ENCODE measurements at places on chromosomes 3 and 15. TPM values are rescaled to one million over a fixed set of nuclear protein-coding genes. Genes with fewer than 3 reads are reported as not detected.

- peak; percentile 44 for ATAC-seq
These were observed 35.9 kb downstream of the PRKCI start for GRCh38 chr3:170258105-170258487.

DNA sequence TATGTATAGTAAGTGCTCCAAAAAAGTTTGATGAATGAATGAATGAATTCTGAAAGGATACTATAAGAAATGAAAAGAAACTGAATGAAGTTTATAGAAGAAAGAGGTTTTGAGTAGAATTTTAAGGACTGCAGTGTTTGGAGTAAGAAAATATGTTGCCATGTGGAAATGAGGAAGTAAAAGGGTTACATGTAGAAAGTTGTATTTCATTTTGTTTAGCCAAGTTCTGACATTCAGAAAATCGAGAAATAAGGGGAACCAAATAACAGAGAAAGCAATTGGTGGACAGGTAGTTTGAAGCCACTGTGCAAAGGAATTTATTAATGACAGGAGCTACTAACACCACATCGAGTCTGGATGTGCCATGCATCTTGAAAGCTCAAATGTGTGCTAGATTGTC lies 200.7 kb downstream of the SATB1 start:
- ATAC-seq: no peak

GRCh38 chr3:117722856-117723255 lies 1013.3 kb downstream of the TUSC7 start:
- no peak for ATAC-seq

DNA sequence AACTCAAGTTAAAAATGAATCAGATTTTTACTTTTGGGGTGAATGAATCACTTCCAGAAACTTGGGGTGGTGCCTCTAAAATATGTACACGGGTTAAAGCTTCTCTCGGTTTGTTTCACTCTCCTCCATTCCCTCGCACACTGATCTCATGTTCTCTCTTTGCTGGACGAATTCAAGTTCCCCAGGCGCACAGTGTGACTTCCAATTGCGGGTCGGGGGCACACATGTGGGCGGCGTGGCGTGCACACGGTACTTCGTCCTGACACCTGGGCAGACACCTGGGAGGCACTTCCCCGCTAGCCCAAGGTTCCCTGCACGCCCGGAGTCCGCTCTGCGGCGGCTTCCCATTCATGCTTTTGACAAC lies 692 bp downstream of the SCAANT1 start:
- peak; percentile 49 for ATAC-seq

DNA sequence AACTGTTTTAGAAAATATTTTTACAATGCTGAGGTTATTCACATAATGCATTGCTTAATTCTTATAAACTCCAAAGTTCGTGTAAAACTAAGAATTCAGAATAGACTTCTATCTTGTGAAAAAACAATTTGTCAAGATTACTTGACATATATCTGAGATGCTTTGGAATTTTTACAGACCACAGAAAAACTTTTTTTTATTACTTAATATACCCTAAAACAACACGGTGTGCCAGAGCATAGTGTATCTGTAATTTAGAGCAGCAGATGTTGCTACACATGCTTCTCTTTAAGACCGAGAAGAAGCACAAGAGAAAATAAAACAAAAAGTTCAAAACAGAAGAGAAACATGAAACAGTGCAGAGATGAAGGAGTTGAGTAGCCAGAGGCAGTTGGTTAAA lies 26.4 kb downstream of the ASB7 start:
- no peak for ATAC-seq

- ATAC-seq: no peak
These were observed 146.5 kb downstream of the LRRK1 start for GRCh38 chr15:101065570-101066221.

GRCh38 chr3:176623468-176624150 lies 573.7 kb downstream of the TBL1XR1 start:
- no peak for ATAC-seq

GRCh38 chr3:143288944-143289343 lies 169.4 kb downstream of the CHST2 start:
- no peak for ATAC-seq

- no peak for ATAC-seq
These were observed 777 bp upstream of the EIF4A2 start for GRCh38 chr3:186782542-186783057.

GRCh38 chr3:119148493-119149180 lies 2.7 kb downstream of the TEX55 start:
- ATAC-seq: peak; percentile 72

DNA sequence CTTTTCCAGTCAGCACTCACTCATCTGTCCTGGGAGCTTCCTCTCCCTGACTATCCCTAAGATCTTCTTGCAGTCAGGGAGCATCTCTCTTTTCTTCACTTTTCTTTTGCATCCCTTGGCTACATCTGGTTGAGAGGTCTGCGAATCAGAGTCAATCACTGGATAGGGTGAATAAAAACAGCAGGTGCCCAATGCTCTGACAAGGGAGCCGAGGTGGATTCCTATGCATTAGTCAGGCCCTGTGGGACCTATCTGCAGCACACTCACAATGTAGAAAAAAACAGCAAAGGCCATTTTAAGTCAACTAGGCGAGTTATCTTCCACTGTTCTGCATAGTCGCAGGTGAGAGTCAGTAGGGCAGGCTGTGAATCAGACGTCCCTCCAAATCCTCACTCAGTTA lies 35.5 kb downstream of the DZIP1L start:
- ATAC-seq: no peak

DNA sequence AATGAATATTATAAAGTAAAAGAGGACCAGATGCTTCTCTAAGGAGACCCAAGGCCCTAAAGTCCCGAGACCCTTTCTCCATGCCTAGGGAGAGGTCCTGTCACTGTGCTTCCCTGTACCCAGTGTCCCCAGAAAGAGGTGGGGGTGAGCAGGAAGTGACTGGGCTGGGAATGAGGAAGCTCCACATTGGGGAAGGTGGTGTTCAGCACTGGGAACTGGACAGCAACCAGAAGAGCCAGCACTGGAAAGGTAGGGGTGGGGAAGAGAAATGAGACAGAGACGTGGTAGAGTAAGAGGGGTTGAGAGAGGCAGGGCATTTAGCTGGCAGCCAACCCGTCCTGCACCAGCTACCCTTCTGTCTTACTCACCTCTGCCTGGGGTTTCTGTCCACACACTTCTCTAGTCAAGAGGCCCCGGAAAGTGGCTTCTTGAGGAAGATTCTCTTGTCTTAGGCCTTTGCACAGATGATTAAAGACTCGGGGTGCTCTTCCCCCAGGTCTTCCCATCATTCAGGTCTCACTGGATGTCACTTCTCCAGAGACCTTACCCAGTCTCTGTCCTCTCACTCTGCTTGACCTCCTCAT lies 12.2 kb downstream of the RRP9 start:
- peak; percentile 40 for ATAC-seq

DNA sequence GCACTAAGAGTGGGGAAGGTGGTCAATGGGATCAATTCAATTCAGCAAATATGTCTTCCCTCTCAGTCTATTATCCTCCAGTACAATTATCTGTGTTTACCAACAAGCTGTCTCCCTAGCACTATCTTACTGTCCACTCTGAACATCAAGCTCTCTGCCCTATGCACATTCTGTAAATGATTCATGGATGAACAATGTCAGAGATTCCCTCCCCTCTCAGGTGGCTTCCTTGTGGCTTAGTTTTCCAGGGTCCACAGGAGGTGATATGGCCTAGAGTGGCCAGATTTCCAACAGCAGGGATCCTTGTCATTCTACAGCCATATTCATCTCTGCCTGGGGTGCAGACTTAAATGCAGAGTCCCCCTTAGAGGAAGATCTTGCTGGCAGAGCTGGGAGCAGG lies 225.1 kb downstream of the UACA start:
- ATAC-seq: no peak

GRCh38 chr15:66459818-66460615 lies 37.5 kb downstream of the SNAPC5 start:
- peak; percentile 73 for ATAC-seq

PLCB2 gene
- total RNA-seq: 4.2 TPM

LRRN1 gene
- total RNA-seq: 0.44 TPM

DUOX1 gene
- total RNA-seq: 114 TPM

POTEB gene
- not detected for total RNA-seq

B2M gene
- 469 TPM for total RNA-seq

CAPN3 gene
- 4.5 TPM for total RNA-seq

POPDC2 gene
- 0.60 TPM for total RNA-seq
